ENCODE measurements at places on chromosomes 7 and 10.

GRCh38 chr10:72951760-72952159, 2.8 kb downstream of the PLA2G12B start:
- DNase-seq: no peak

- no peak for DNase-seq
Measured at GRCh38 chr7:36266190-36266589, 113.1 kb downstream of the EEPD1 start.

DNA sequence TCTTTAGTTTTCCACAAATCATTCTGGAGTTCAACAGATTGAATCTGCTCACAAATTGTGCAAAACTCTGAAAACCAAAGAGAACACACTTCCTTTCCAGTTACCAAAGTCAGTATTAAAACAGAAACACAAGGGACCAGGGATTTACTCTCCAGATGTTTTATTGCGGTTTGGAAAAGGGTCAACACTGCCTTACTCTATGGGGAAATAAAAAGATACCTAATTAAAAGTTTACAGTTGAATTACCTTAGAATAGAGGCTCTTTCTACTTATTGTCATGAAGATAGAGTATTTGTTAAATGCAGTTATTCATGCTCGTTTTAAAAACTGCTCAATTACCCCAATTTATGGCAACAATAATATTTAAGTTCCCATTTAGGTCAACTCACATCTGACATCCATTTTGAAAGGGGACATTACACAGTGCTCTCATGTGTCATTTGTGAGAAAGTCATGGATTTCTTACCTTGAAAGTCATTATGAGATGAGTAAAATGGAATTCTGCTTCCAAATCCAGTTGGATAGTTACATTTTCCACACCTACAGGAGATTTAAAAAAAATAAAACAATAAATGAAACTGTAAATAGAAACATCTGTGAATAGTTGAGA, 8.4 kb downstream of the LAMB1 start:
- DNase-seq: no peak

DNA sequence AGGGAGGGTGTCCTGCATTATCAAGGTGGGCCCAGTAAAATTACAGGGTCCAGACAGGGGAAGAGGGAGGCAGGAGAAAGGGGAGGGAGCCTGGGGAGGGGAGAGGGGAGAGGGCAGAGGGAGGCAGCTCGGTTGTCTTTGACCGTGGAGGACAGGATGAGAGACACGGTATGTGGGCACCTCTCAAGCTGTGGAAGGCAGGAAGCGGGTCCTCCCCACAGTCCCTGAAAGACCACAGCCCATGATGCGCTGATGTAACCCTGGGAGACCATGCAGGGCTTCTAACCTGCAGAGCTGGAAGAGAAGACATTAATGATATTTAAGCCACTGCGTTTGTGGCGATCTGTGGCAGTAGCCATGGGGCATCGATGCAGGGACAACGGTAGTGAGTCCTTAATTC, 27.2 kb upstream of the MNX1 start:
- no peak for DNase-seq

- no peak for DNase-seq
Measured at GRCh38 chr7:137923380-137923779, 76.6 kb upstream of the DGKI start.

GRCh38 chr7:44750424-44750823, 1.8 kb downstream of the ZMIZ2 start:
- no peak for DNase-seq

DNA sequence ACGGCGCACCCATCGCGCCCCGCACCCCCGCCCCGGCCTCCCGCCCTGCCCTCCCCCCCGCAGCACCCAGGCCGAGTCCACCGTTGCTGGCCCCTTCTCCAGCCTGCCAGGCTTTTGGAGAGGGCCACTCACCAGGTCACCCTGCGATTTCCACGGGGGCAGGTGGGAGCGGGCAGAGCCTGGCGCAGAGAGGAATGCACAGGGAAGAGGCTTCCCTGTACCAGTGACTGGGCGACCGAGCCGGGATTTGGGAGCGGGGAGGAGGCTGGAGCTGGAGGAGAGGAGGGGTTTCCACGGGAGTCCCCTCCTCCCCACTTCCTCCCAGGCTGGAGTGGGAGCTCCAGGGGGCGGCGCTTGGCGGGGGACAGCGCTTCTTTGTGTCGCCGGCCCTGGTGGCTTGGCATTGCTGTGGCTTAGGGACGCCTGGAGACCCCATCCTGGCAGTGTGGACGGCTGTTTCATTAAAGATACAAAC, 19.3 kb downstream of the TCAF1 start:
- no peak for DNase-seq

GRCh38 chr7:54831644-54832095, 72.7 kb upstream of the SEC61G start:
- no peak for DNase-seq

DNA sequence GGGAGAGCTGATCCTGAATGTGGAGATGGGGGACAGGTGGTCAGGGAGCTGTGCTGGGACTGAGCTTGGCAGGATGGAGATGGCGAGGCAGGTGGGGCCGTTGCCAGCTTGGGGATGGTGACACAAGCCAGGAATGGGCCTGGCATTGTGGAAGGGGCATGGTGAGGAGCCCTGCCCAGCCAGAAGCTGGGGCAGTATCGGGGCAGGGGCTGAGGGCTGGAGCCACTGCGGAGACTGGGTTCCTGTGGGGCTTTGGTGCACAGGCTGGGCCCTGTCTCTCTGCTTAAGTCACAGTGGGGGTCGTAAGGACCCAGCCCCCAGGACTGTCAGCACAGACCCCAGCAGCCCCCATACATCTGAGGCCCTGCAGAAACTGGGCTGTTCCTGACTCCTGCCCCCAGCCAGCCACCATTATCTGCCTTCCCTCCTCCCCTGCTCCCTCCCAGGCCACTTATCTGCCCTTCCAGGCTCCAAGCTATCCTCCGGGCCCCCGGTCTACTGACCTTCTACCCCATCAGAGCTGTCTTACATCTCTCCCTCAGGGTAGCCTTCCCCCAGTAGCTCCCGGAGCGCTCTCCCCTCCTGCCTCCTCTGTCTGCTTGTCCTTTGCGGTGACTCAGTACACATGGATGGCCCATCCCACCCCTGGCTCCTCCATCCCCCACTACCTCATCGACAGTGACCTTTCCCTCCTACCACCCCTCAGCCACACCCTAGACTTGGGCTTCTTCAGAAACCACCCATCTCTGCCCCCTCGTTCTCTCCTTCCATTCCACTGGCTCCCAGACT, 44.2 kb downstream of the PPIF start:
- no peak for DNase-seq

- no peak for DNase-seq
Measured at GRCh38 chr10:12243864-12244620, 48.1 kb downstream of the CDC123 start.

DNA sequence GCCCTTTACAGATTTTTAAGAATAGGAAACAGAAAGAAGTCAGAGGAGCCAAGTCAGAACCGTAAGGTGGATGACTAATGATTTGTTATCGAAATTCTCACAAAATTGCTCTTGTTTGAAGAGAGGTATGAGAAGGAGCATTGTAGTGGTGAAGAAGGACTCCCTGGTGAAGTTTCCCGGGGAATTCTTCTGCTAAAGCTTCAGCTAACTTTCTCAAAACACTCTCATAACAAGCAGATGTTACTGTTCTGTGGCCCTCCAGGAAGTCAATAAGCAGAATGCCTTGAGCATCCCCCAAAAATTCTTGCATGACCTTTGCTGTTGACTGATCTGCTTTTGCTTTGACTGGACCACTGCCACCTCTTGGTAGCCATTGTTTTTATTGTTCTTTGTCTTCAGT, 152.9 kb downstream of the HGF start:
- DNase-seq: no peak

- no peak for DNase-seq
Measured at GRCh38 chr7:47604496-47604890, 22.6 kb upstream of the TNS3 start.

DNA sequence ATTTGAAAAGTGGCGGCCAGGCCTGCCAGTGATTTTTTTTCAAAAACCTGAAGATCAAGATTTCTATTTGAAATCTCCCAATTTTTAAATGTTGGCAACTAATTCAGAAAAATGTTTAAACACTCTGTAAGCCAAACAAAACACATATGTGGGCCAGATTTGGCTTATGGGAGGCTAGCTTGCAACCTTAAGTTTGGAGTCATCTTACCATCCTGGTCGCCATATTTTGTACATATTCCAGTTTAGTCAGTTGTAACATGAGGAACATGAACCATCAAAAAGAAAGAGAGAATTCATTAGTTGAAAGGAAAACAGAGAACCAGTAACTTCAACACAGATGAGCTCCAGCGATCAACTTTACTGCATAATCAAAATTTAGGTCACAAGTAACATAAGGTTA, 115.4 kb downstream of the TMEM26 start:
- no peak for DNase-seq

- no peak for DNase-seq
Measured at GRCh38 chr10:70552586-70552985, 50.0 kb downstream of the PRF1 start.

DNA sequence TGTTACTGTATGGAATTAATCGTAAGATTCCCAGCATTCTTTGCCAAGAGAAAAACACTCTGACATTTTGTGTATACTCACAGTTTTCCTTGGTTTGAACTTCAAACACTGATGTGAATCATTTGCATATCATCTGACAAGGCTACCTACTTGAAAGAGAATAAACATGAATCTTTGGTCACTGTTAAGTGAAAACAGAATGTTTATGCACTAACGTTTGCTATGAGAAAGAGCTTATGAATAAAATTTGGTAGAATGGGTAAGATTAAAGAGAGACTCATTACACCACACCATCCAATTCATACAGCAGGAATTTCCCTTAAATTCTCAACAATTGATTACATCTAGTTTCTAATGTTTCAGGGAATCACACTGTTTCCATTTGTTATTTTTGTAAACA, 46.6 kb downstream of the MACC1 start:
- no peak for DNase-seq

- DNase-seq: no peak
Measured at GRCh38 chr7:108143658-108144420, 13.7 kb upstream of the LAMB4 start.

GRCh38 chr10:102835007-102835482, 2.2 kb downstream of the CYP17A1 start:
- DNase-seq: no peak

DNA sequence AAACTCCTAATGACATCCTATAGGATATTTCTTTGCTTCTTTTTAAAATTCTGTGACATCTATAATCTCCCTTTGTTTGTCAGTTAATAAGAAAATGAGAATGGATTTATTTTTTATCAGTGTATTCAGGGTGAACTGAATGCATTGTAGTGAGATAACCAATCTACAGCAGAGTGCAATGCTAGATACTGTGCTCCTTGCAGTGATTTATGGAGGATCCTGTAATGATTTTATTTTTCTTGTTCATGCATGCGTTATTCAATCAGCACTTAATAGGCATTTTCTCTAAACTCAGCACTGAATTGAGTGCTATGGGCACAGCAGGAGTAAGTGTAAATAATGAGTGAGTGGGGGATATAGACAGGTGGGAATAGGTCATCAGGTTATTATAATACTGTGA, 253.9 kb downstream of the CDK14 start:
- DNase-seq: no peak

DNA sequence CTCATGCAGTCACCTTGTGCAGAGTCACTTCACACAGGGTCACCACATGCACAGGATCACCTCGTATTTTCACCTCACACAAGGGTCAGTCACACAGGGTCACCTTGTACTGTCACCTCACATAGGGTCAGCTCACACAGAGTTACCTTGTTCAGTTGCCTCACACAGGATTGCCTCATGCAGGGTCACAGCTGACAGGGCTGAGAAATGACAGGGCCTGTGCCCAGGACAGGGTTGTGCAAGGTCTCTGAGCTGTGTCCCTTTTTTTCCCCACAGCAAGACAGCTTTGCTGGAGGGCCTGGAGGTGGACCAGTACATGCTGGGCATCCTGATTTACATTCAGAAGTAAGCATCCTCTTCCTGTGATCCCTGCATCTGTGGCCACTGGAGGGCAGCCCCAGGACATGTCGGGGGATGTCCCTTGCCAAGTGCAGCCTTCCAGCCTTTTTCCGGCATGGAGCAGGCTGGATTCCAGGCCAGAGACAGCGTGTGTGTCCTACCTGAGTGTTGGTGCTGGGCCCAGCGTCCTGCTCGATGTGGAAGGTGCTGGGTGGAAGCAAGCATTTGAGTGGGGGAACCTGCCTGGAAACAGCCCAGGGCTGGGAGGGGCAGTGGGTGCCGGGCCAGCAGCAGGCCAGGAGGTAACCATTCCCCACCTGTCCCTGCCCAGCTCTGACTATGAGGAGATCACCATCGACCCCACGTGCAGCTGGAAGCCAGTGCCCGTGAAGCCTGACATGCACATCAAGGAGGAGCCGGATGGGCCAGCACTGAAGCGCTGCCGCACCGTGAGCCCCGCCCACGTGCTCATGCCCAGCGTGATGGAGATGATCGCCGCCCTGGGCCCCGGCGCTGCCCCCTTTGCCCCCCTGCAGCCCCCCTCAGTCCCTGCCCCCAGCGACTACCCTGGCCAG, 16.3 kb downstream of the ZMIZ2 start:
- DNase-seq: no peak

GRCh38 chr10:122999347-122999746, 9.2 kb downstream of the IKZF5 start:
- DNase-seq: no peak

GRCh38 chr10:124144536-124144935, 51.1 kb upstream of the CHST15 start:
- no peak for DNase-seq

DNA sequence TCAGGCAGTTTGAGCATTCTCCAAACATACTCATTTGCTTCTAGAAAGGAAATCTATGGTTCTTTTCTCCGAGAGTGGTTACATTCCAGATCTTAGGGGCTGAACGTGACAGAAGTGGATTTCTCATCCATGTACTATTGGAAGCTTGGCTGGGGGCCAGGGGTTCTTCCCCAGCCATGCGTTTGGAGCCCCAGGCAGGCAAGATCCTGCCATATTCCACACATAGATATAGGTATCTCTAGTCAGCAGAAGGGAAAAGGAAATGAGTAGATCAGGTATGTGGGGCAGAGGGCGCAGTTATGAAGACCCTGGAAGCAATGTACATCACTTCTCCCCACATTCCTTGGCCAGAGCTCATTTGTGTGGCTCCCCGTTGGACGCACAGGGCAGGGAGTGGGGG, 299.8 kb downstream of the CCDC3 start:
- no peak for DNase-seq

- no peak for DNase-seq
Measured at GRCh38 chr10:125982260-125982948, 86.0 kb downstream of the FANK1 start.

GRCh38 chr7:66937940-66938339, 16.9 kb downstream of the TMEM248 start:
- no peak for DNase-seq

GRCh38 chr7:76338298-76339084, 20.3 kb downstream of the YWHAG start:
- DNase-seq: no peak

GRCh38 chr10:74022926-74023629, 25.2 kb downstream of the VCL start:
- DNase-seq: no peak
